ENCODE measurements at places on chromosomes 3 and 15.

DNA sequence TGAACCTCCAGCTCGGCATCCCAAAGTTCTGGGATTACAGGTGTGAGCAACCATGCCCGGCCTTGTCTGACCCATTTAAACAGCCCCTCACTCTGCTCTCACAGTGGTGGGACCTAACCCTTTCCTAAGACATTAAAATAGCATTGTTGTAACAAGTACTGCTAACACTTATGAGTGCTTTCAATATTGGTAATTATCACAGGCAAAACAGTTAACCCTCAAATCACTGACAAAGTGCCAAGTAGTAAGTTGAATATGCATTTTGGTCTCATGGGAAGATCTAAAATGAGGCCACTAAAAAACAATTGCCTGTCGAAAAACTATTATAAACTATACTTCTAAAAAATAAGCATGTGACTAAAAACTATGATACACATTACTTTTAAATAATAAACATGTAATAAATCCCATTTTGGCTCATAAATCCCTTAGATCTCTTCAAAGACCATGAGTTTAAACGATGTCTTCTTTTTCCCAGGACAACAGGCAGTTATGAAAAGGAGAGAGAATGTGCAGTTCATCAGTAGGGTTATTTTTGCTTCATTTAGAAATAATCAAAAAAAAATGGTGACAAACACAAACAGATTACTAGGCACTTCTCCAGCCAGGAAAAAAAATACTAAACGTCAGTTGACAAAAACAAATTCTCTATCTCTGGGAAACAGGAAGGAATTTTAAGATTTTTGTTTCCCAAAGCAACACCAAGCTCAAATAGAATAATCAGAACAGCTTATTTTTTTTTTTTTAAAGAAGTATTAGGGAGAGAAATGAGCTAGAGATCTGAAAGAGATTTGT is 95.4 kb downstream of the RFTN1 start:
- no peak for DNase-seq

DNA sequence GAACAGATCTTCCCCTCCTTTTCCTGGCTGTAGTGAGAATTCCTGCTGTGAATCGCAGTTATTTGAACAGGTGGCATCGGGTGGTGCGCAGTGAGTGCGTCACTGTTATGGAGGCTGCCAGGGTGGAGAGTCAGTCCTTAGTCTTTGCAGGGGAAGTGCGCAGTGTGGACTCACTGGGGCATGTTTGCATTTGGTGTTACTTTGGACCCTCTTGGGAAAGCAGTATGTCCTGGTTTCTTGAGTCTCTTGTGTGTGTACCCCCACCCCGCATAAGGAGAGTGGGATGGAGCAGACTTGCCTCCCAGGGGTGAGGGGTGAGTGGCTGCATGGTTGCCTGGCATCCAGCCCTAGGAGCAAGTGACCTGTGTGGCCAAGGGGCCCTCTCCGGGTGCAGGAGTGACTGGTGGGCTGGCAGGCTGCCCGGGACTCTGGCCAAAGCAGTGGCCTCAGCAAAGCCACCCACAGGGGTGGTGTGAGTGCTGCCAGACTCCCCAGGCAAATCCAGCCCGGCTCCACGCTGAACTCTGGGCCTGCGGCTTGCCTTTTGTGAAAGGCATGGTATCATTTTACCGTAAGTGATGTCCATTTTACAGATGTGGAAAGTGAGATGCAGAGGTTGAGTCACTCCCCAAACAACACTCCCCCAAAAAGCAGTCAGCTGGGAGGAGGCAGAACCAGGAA is 46.4 kb downstream of the DNASE1L3 start:
- no peak for DNase-seq

DNA sequence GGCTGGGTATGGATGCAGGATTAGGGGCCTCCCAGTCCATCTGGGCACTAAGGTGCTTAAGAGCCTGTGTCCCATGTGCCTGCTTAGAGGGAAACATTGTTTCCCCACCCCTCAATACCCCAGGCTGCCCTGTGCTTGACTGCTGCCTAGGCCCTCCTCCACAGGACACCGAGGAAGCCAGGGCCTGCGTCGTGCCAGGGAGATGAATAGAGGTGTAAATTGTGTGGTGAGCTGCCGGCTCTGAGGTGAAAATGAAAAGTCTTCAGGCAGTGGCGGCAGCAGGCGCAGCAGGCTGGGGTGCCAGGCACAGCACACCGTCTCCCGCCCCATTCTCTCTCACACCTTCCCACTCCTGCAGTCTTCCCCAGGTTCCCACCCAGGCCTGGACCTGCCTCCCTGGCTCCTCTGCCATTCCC is 13.9 kb upstream of the GRM2 start:
- no peak for DNase-seq

DNA sequence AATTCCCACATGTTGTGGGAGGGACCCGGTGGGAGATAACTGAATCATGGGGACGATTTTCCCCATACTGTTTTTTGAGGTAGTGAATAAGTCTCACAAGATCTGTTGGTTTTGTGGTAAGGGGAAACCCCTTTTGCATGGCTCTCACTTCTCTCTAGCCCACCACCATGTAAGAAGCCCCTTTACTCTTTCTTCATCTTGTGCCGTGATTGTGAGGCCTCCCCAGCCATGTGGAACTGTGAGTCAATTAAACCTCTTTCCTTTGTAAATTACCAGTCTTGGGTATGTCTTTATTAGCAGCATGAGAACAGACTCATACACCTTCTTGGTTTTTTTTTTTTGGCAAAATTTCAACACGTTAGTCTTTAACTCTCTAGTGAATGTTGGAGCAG is 18.1 kb downstream of the ARL8B start:
- no peak for DNase-seq

All from activated T-helper 9 cell treated with anti-CD3 and anti-CD28 coated beads, Interleukin-2, amount 50 U/mL, for 16 hours (primary cell).